Amniotic epithelial cell (primary cell): ENCODE measurements at places on chromosomes 11 and 22.

DNA sequence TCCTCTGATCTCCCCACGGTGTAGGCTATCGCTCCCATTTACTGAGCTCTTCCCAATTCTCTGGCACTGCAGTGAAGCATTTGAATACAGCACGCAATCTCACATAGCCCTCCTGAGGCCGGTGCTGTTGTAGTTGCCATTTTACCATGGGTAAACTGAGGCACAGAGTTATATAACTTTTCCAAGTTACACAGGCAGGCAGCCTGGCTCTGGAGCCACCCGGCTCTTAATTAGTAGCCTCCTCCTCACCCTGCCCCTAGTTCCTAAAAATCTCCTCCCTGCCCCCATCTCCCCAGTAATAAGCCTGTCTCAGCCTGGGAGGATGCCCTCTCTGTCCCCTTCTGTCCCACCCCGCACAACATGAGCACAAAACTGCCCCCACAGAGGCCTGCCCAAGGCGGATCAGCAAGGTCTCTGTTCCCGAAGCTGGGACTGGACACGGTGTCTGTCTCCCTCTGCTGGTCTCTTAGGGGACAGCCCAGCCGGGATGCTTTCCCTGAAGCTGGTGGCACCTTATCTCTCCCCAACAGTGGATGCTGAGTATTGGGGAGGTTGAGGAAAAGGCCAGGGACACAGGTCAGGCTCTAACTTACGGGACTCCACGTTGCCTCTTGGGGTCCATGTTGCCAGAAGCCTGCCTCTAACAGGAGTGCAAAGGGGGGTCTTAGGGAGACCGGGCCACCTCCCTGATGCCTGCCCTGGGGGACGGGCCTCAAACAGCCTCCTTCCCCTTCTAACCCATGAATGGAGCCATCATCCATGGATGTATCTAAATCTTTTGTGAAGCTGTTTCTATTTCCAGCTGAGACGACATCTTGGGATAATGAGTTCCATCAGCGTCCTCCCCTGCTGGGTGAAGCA lies 9.1 kb upstream of the CLCF1 start:
- peak; percentile 59 for DNase-seq

GRCh38 chr11:102833731-102834130 lies 9.7 kb downstream of the MMP3 start:
- peak; percentile 65 for DNase-seq

DNA sequence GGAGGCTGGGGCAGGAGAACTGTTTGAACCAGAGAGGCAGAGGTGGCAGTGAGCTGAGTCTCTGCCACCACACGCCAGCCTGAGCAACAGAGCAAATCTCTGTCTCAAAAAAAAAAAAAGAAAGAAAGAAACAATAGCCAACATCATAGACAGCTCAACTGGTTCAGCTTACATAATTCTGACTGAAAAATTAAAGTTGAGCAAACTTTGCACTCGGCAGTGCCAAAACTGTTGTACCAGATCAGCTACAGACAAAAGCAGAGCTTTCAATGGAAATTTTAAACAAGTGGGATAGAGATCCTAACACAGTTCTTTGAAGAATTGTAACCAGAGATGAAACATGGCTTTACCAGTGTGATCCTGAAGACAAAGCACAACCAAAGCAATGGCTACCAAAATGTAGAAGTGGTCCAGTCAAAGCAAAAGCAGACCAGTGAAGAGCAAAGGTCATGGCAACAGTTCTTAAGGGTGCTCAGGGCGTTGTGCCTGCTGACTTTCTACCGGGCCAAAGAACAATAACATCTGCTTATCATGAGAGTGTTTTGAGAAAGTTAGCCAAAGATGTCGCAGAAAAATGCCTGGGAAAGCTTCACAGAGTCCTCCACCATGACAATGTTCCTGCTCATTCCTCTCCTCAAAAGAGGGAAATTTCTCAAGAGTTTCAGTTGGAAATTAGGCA lies 59.3 kb downstream of the TTC28 start:
- no peak for DNase-seq

GRCh38 chr22:44201665-44202064 lies 20.9 kb downstream of the PARVG start:
- no peak for DNase-seq

DNA sequence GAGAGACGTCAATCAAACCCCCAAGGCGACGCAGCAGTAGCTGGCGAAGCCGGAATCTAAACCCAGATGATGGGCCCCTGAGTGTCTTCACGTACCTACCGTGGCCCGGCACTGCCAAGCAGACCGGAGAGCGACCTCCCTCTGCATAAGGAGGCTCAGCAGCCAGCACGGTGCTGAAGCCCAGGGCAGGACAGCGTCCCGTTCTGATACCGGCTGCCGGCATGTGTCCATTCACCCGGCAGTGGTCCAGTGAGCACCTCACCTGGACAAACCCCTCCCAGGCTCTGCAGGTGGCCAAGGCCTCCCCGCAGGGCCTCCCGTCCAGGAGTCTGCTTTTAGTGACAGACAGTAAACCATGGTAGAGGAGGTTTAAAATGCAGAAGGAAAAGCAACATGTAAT lies 142.0 kb downstream of the BRD1 start:
- DNase-seq, result no peak
